ENCODE measurements at places on chromosomes 11 and 22.

DNA sequence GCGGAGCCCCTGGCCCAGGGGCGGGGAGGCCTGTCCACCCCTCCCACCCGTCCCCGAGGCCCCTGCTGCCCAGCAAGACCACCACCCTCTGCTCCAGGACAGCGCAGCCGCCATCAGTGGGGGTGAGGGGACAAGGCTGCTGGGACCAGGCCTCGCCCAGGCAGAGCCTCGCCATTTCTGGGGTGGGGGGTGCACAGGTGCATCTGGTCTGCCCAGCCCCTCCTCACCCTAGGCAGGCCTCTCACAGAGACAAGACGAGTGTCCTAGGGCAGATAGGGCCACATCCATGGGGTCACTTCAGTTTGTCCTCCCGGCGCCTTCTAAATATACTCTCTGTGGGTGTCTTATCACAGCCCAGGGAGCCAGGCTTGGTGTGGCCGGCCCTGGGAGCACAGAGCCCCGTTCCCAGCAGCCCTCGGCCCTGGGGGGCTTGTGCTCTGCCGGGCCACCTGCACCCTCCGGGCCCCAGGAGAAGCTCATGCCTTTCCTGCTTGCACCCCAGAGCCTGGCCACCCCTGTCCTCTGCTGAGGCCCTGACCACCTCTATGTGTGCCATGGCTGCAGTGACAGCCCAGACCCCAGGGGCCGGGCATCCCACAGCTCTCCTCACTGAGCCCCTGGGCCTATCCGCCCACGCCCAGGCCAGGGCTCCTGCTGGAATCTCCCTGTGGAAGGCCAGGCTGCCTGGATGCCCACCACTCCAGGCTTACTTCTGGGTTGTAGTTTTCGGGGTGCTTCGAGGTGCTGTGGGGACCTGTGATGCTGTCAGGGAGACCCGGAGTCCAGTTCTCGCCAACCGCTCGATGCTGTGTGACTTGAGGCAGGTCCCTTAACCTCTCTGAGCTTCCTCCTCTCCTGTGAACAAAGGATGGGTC, 70.8 kb downstream of the KCNQ1 start:
- no peak for DNase-seq

DNA sequence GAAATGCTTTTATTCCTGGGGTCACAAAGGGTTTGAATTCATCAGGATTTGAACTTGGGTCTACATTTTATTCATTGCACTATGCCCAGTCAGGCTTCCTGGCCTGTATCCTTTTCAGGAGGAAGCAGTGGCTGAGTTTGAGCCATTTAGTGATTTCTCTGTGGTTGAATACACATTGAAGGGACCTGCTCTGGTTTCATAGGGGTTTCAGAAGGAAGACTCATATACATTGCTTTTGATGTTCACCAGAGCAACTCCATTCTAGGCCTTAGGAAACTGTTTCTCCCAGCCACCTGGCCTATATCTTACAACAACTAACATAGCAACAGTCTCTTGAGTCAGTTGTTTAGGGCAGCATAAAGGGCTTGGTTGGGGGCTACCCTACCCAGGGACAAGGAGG, 165.7 kb downstream of the INSC start:
- DNase-seq: no peak

GRCh38 chr11:35933320-35933871, 10.5 kb upstream of the LDLRAD3 start:
- no peak for DNase-seq

GRCh38 chr11:3134218-3134621, 30.9 kb downstream of the OSBPL5 start:
- DNase-seq: no peak

- no peak for DNase-seq
These were observed 6.8 kb downstream of the CECR2 start for GRCh38 chr22:17375914-17376614.

GRCh38 chr11:113467545-113467944, 7.7 kb downstream of the DRD2 start:
- no peak for DNase-seq

DNA sequence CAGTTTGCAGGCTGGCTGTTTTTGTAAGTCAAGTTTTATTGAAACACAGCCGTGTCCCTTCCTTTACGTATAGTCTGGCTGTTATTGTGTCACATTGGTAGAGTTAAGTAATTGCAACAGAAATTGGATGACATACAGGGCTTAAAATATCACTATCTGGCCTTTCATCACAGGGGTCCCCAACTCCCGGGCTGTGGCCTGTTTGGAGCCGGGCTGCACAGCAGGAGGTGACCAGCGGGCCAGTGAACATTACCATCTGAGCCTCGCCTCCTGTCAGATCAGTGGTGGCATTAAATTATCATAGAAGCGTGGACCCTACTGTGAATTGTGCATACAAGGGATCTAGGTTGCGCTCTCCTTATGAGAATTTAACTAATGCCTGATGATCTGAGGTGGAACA, 31.7 kb downstream of the EXT2 start:
- no peak for DNase-seq
